ENCODE measurements at places on chromosomes 1 and 21.
A peak's percentile ranks its signal among the peaks of the same experiment; 100 is the strongest.

DNA sequence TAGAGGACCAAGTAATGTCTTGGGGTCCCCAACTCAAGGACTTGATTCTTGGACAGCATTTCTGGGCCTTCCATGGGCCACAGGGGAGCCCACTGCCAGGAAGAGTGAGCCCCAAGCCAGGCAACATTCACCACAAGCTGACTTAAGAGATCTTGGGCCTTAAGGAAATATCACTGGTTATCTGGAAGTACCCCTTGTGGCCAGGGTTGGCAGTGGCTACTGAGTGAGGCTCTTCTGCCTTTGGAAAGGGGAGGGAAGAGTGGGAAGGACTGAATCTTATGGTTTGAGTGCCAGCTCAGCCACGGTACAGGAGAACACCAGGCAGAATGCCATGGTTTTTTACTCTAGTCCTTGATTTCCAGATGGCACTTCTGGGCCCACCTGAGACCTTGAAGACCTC lies 228.9 kb upstream of the RGS18 start:
- no peak for DNase-seq

DNA sequence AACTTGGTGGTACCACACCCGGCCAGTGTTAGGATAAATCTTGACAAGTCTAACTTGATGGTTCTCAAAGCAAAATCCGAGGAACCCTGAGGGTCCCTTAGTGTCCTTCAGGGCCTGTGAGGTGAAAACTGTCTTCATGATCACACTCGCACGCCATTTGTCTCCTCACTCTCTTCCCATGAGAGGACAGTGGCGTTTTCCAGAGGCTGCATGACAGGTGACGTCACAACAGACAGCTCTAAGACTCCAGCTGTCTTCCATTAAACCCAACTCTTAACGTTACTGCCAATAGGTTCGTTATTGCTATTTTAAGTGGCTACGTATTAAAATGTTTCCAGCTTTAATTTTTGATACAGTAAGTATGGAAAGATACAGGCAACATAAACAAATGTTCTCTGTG lies 13.8 kb downstream of the CFAP74 start:
- DNase-seq = no peak

DNA sequence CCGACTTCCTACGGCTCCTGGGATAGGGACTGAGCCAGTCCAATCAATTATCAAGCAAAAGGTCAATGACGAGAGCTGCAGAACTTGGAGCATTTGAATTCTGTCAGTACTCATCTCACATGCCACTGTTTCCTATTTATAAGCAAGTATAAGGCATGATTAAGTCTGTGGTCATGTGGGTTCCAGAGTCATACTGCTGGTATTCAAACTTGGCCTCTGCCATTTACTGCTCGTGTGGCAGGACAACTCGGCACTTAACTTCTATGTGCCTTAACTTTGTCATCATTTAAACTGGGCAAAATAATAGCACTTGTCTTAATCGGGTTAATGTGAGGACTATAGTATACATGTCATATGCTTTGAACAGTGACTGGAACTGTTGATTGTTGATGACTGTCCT lies 44.9 kb upstream of the TNFSF18 start:
- DNase-seq = no peak

DNA sequence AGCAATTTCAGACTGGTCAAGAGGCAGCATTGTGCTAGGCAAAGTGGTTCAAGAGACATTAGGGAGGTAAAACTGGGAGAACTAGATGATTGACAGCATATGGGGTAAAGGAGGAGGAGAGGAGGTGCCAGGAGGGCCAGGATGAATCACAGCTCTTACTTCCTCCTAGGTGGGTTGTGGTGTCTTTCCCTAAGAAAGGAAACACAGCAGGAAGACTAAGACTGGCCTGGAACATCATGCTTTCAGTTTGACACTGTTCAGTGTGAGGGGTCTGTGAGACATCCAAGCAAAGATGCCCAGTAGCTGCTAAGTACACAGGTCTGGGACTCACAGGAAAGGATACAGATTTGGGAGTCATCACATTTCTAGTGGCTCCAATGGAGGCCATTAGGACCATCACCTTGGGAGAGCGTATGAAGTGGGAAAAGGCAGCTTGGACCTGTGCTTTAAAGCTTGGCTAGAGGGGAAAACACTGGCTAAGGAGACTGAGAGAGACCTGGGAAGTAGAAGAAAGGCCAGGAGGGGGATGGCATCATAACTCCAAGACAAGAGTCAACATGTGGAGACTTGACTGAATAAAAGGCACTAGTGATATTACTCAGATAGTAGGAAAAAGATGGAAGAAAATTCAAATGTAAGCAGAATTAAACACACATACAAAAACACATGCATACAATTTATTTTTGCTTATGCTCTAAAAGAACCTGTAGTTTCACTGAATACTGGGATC lies 17.3 kb downstream of the CD58 start:
- no peak for DNase-seq

DNA sequence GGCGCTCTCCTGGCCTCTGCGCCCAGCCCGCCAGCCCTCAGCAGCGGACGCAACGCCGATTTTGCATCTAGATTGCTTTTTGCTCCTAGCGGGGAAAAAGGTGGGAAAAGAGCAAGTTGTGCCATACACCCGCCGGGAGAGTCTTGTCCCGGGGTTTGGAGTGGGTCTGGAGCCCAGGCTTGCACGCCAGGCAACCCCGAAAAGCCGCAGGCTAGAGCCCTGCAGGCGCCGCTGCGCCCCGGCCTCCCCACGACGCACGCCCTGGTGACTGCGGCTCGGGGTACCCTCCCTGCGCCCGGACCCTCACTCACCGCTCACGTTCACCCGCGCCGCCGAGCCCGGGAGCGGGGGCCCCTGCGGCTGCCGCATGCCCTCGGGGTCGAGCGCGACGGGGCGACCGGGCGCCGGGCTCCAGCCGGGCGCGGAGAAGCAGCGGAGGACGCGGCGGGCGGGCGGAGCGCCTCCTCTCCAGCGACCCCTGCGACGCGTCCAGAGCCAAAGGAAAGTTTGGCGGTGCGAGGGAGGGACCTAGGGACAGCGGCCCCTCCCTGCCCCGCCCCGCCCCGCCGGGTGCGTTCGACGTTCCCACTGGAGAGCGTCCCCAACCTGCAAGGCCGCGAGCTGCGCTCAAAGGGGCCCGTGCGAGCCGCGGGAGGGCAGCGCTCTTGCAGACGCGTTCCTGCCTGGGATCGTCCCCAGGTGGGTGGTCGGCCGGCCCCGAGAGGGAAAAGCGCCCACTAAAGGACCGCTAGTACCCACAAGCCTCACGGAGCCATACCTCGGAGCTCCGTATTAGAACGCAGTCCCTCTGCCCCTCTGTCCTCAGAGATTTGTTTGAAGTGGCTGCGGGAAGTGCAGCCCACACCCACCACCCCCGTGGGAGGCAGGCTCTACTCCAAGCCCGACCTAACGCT lies at the start of gene LPAR3:
TSS of gene LPAR3 (minus strand) at position 502 of the 914 bp plus-strand sequence. CDS start 27,086 bp downstream, outside the sequence.
- peak; percentile 34 for DNase-seq

Measured in stimulated activated CD8-positive, alpha-beta memory T cell treated with anti-CD3 and anti-CD28 coated beads, Interleukin-15, amount 100 ng/mL, for 48 hours (primary cell).